ENCODE measurements at places on chromosomes 2 and 18.

GRCh38 chr2:197309691-197310231 lies 819 bp downstream of the ANKRD44 start:
- DNase-seq: no peak

- no peak for DNase-seq
Measured at GRCh38 chr2:203732092-203732952, 25.9 kb downstream of the CD28 start.

GRCh38 chr2:98468621-98469236 lies 24.1 kb downstream of the INPP4A start:
- DNase-seq: no peak

DNA sequence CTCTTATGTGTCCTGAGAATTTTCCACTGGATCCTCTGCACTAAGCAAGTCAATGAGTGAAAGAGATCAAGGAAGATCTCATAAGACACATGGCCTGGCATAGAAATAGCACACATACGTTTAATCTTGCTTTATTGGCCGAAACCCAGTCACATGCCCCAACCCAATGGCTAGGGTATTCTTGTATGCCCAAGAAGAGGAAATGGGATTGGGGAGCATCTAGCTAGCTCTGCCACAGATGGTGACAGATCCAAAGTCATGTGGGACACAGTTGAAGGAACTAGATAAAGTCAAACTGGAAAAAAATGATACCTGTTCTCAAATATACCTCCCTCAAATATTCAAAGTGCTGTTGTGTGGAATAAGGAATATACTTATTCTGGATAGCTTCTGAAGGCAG lies 74.7 kb downstream of the CD28 start:
- no peak for DNase-seq

DNA sequence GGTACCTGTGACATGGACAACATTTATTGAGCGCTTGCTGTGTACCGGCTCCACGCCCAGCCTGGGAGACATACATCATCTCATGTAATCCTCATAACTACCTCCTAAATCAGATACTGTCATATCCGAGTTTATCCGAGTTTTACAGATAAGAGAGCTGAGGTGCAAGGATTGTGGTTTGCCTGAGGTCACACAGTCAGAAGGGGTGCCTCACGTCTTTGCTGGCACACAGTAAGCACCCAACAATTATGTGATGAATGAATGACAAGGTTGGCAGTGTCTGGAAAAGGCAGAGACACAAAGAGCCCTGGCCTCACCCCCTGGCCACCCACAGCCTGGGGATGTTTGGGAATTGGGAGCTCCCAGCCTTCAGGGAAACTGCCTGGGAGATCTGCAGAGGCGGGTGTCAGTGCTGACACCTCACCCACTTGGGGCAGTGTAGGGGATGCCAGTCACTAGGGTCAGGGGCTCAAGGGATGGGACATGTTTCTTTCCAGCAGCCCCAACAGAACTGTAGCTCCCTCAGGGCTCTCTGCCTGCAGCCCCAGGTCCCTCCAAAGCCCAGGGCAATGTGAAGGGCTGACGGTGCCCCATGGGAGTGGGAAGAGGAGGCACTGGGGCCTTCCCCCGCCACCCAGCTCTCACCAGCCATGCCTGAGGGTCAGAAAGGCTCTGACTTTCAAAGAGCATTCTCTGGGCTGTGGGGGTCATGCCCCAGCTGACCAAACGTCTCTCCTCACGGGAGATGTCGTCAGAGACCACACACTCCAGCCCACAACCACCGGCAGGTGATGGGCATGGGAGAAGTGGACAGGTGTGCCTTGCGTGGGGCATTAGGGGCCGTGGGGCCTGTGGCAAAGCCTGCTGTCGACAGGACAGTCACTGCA lies 157.5 kb downstream of the ZFP36L2 start:
- DNase-seq: no peak

DNA sequence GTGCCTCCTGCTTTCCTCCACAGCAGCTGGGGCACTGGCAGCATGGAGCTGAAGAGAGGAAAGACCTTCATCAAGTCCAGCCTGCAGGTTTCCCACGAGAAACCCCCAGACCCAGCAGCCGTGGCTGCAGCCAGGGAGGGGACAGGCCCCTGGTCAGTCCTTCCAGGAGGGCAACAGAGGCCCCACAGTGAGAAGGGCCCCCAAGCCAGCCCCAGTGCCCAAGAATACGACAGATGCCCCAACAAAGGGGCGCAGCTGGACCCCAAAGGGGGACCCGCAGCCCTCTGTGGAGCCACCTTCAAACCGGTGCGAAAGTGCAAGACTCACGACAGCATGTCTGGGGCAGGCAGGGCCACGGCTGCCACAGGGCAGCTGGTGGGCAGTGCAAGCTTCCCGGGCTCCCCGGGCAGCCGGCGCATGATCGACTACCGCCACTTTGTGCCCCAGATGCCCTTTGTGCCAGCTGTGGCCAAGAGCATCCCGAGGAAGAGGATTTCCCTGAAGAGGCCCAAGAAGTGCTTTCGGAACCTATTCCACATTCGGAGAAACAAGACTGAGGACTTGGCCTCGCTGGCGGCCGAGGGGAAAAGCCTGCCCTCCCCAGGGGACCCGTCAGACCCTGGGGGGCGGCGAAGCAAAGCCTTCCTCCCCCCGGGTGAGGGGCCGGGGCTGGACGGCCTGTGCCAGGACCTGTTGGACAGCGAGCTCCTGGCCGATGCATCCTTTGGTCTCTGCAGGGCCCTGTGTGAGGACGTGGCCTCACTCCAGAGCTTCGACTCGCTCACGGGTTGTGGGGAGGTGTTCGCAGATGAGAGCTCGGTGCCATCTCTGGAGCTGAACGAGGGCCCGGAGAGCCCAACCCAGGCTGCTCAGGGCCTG lies 6.9 kb downstream of the AMER3 start:
- no peak for DNase-seq

GRCh38 chr18:7927119-7927518 lies 360.0 kb downstream of the PTPRM start:
- no peak for DNase-seq

GRCh38 chr2:69499966-69500365 lies 62.7 kb upstream of the NFU1 start:
- DNase-seq: no peak

DNA sequence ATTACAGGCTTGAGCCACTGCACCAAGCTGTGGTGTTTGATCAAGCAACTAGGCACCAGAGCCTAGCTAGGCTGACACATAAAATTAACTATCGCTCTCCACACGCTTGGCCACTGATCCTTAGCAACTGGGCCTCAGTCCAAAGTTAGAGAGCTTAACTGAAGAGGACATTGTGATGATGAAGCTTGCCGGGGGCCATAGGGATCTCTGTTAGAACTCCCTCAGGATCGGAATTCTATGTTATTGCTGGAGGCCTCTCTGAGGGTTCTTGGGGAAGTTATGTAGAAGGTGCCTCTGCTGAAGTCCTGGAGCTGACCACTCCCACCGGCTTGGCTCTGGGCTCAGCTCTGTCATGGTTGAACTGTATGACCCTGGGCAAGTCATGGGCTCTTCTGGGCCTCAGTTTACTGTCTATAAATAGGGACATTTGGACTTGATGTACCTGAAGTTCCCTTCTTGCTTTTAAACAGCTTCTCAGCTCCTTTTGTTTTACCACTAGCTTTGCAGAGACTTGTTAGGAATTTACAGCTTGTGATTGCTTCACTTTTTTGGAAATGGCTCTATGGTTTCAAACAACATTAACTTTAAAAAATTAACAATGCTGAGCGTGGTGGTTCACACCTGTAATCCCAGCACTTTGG lies 44.1 kb downstream of the GATA6 start:
- DNase-seq: no peak

DNA sequence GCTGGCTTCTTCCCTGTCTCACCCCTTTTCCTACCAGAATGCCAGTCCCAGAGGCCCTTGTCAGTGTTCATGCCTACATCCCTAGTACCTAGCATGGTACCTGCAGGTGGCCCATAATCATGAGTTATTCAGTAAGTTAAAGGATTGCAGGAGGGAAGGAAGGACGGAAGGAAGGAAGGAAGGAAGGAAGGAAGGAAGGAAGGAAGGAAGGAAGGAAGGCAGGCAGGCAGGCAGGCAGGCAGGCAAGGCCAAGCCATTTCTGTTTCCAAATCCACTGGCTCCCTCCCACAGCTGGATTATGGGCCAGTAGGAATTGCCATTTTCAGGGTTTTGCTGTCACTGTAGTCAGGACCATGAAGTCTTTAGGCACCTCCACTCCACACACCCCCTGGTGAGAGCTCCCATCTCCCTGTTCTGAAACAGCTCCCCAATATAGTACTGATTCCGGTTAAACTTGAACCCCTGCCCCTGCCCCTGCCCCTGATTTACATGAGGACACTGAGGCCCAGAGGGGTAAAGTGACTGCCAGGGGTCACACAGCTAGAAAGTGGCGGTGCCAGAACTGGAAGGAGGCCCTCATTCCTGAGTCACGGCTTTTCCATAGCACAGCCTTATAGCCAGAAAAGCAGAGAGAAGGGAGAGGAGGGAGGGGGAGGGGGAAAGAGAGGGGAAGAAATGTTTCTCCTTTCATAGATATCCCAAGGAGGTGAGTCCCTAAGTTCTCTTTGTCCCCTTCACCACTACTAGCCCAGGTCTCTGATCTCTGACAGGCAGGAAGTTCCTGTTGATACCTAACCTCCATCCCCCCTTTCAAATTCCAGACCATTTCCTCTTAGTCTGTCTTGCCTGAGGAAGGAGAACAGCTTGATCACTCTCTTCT lies 12.2 kb upstream of the TNS1 start:
- no peak for DNase-seq

DNA sequence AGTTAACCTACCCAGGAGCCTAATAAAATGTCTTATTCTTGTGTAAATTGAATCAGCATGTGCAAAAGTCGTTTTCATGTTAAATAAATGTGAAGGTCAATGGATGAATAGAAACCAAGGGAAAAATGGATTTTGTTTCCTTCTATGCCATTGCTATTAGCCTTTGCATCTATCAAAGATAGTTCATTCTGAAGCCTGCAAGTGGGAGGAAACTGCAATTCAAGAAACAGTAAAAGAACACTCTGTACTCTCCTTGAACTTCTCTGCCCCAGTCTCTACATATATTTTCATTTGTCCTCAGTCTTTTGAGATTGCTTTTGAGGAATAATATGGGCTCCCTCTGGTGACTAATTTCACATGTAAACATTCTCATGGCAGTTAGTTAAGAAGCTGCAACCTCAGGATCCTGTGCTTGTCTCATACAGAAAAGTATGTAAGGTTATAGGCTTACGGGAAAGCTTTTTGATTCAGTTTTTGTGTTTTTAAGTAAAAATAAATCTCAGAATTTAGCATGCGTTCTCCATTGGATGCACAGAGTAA lies 1590.0 kb upstream of the LRRTM1 start:
- DNase-seq: no peak

GRCh38 chr2:31222071-31222470 lies 4.8 kb upstream of the CAPN14 start:
- DNase-seq: no peak

DNA sequence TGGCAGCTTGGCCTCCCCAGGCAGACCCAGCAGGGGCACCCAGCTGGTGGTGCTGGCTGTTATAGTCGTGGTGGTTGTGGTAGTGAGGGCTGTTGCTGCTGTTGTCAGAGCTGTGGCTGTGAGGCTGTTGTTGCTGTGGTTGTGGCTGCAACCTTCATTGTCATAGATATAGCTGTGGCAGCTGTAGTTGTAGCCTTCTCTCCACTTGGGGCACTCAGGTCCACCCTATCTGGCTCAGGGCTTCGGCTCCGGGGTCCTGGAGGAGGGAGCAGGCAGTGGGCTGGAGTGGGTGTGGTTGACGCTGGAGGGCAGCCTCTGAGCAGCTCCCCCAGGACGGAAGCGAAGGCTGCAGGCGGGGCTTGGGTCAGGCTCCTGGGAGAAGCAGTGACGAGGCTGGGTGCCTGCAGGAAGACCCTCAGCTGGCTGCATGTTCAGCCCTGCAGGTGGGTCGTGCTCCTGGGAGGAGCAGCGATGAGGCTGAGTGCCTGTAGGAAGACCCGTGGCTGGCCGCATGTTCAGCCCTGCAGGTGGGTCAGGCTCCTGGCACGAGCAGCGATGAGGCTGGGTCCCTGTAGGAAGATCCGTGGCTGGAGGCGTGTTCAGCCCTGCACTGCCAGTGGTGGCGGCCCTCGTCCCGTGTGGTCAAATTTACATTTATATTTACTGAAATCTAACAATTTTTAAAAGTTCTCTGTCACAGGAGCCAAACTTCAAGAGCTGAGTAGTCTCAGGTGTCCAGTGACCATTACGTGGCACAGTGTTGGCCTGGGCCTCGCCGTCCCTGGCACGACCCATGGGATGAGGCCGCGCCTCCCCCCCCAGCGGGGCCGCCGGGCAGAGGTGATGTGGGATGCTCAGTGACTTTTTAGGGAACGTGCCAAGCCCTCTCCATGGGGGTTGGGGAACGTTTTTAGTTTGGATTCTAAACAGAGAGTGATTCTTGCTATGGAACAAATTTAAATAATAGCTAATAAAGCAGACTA lies 79.2 kb upstream of the PXDN start:
- DNase-seq: no peak

DNA sequence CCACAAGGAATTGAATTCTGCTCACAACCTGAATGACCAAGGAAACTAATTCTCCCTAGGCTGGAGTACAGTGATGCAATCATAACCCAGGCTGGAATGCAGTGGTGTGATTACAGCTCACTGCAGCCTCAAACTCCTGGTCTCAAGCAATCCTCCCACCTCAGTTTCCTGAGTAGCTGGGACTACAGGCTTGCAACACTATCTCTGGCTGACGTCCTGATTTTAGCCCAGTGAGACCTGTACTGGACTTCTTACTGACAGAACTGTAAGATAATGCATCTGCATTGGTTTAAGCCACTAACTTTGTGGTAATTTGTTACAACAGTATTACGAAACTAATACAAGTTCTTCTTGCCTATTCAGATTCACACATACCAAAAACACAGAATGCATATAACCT lies 9.5 kb upstream of the KDSR start:
- no peak for DNase-seq

DNA sequence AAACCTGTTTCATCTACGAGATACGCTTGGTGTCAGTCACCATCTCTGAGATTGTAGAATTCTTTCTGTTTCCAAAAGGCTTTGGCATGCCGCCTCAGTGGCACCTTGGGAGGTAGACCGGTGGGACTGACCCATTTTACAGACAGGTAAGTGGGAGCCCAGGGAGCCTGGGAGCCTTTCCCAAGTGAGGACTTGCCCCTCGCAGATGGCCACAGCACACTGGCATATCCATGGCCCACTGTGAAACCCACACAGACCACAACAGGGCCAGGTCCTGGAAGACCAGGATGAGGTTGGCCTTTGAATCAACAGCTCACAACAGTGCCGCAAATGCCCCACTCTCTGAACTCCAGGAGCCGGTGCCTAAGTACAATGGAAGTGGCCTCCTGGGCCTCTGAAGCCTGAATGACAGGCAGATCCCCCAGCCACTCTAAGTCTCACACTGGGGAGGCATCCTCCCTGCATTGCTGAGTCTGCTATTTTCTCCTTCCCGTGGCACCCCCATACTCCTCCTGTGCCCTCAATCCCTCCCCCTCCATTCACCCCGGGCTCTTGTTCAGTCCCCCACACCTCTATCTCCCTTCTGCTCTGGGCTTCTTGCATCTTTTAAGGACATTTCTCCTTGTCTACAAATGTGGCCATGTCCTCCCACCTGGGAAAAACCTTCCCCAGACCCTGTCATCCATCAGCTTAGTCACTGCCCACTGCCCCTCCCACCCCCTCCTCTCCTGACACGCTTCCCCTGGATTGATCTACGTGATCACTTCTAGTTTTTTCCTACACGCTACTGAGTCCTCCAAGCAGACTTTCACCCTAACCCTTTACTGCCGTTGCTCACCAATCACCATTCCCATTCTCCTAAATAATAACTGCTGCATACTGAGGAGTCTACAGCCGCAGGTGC lies 26.2 kb downstream of the CENPA start:
- DNase-seq: no peak
